ENCODE measurements at places on chromosomes 3 and 15.

DNA sequence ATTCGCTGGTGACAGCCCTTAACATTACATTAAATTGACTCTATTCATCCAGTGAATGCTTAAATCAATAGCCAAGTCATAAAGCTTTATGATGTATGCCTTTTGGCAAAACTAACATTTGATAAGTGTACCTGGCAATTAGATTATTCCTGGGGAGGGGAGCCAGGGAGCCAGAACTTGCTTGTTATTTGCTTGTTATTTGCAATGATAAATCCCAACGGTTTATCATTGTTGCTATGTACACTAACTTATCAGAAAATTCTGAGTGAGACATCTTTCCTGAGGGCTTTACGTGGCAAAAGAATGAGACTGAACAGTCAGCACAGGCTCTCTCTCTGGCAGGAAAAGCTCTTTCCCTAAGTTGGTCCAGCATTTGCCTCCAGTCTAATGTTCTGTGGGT lies 35.8 kb upstream of the FBN1 start:
- no peak for DNase-seq

GRCh38 chr3:42511201-42511600 lies 8.8 kb downstream of the VIPR1 start:
- no peak for DNase-seq

DNA sequence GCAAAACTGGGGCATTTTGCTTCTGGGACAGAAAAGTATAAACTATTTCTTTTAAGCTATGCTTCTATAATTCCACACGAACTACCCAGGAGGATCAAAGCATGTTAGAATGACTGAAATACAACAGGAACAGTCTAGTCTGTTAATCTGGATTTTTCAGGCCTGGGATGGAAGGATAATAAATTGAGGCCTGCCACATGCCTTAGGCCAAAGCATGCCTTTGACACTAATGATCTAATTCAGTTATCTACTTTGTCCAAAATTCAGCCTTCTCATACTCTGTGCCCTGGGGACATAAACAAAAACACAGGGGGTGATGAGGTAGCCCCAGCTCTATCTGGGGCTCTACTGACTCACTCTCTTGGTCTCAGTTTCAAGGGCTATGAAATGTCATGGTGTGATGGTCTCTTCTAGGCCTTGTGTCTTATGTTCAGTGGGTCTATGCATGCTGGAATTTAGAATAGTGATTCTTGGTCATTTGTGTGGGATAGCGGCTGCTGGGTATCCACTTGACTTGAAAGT lies 32.5 kb downstream of the GAP43 start:
- DNase-seq, result no peak

DNA sequence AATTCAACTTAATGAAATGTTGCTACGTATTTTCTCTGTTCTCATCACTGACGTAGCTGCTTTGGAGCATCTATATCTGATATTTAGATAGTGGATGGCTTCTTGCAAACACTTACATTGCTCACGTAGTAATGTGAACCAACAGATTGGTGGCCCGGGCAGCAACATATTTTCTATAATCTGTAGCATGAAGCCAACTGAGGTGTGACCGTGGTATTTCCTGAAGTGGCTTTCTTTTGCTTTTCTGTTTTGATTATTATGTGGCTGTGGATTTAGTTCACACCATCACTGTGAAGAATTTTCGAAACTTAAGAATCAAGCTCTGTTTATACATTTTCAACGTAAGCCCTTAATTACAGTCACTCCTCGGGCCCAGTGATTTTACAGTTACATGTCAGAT lies 288.5 kb downstream of the LPP start:
- no peak for DNase-seq

GRCh38 chr3:36364260-36364659 lies 16.0 kb upstream of the STAC start:
- no peak for DNase-seq

- no peak for DNase-seq
These were observed 177.0 kb upstream of the NECTIN3 start for GRCh38 chr3:110894574-110894973.

GRCh38 chr3:144877356-144877755 lies 905.7 kb downstream of the DIPK2A start:
- DNase-seq, result no peak

- no peak for DNase-seq
These were observed 45.7 kb downstream of the CD86 start for GRCh38 chr3:122100591-122101463.

GRCh38 chr15:69225355-69226022 lies 65.1 kb downstream of the GLCE start:
- no peak for DNase-seq

DNA sequence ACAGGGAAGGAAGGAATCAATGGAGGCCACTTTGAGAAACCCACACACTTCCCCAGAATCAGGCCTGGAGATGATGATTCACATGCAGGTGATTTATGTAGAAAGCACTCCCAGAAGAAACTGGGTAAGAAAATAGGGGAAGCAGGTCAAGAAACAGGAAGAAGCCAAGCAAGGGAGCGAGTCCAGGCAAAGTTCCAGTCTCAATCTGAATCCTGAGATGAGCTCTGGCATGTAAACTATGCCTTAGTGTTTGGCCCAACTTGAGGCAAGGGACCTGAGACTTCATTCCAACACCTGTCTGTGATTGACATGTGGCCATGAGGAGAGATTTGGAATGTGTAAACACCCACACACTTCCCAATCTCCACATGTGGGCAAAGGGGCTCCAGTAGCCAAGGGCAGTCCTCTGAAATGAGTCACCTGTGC lies 61.6 kb upstream of the CTNNB1 start:
- no peak for DNase-seq

DNA sequence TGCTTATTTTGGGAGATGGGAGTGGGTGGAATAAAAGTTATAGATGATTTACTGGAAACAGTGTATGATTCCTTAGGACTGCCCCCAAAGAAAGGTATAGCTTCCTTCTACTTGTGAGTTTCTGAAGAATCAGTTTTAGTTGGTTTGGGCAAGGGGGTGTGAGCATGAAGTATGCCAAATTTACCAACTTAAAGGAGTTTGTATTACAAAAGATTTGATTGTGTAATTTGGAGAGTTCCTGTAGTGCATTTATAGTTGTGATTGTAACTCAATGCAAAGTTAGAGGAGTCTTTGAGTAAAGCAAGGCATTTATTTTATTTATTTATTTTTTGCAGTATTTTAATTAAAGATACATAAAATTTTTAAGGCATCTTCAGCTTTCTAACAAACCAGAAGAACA lies 42.8 kb downstream of the TSC22D2 start:
- DNase-seq, result no peak

DNA sequence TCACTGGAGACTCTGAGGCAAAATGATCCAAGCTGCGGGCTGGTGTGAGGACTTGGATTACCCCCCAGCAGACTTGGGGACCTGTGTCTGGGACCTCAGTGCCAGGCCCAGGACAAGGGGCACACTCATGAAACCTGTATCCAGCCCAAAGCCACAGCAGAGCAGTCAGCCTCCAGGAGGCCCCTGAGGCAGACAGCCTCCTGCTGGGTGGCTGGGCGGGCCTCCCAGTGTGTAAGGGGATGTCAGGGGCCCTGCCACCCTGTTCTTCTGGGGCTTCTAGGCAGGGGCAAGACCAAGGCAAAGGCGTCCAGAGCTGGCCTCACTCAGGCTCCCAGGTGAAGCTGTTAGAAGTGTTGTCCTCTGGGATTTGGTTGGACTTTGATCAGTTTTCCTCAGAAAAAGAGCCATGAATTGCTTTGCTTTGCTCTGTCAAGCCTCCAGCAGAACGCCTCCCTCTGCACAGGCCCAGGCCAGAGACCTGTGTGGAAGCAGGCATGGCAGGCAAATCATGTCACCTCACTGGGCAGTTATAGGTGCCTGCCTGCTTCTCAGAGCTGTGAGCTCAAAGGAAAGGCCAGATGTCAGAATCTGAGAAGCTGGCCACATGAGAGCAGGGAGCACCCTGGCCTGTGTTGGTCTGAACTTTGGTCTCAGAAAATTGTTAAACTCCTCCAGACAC lies 77.4 kb downstream of the SMAD6 start:
- DNase-seq, result no peak

GRCh38 chr15:68676926-68677325 lies 98.1 kb downstream of the CORO2B start:
- DNase-seq, result no peak

- DNase-seq, result no peak
These were observed 31.9 kb downstream of the SEC61A1 start for GRCh38 chr3:128083980-128084674.

DNA sequence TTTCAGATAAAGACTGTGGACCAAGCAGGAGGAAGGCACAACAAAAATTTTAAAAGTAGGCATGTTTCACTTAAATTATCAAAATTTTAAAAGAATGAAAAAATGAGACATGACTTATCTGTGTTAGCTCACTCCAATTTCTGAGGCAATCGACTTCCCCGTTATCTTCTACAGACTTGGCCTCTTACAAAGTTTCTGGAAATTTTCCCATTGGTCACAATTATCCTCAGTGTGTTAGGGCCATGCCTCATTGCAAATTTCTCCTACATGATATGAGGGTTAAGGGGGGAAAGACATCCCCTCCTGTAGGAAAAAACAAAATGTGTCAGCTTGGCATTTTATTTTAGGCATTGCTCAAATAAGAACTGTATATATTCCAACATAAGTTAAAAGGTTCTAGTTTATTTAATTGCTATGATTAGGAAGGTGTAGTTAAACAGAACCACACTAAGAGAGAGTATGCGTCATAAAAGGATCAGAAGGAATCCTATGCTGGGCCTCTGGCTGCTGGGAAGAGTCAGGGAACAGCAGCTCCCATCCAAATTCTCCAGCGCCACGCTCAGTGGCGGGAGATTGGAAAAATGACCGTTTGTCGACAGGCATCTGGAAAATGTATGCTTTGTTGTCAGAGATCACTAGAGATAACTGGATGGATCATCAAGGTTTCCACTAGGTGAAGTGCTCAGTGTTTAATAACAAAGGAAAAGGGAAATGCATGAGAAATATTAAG lies 463.6 kb upstream of the NR2F2 start:
- no peak for DNase-seq

- DNase-seq, result no peak
These were observed 27.6 kb upstream of the P2RY13 start for GRCh38 chr3:151356794-151357462.

DNA sequence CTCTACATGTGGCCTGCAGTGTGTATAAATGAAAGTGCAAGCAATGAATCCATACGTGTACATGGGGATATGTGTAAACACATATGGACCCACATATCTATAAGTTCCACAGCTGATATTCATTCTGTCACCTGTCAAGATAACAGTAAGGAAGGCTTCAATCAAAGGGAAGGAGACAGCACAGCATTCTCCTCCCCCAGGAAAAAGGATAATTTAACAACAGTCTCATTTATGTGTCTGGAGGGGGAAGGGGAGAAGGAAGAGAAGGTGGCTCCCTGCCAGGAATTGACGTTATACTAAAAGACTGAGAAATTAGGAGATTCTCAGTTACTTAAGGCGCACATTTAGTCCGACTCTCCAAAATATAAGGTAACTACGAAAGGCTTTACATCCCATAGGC lies 345.9 kb downstream of the FOXP1 start:
- DNase-seq, result no peak

DNA sequence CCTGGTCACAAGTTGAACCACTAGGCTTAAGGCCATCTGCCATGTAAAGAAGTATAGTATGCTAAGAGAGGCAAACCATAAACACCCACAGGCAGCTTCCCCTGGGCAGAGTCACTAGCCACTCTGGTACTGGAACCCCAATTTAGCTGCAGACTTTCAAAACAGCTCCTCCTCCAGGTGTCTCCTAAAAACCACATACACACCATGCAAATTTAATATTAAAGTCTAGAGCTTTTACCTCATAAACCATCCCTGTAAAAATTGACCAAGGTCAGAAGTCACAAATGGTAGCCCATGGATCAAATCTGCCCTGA lies 99.1 kb upstream of the STT3B start:
- DNase-seq, result no peak

Data from stimulated activated CD8-positive, alpha-beta memory T cell treated with anti-CD3 and anti-CD28 coated beads, Interleukin-4, amount 100 ng/mL, for 24 hours (primary cell).